ENCODE measurements at places on chromosomes 12 and 14.

DNA sequence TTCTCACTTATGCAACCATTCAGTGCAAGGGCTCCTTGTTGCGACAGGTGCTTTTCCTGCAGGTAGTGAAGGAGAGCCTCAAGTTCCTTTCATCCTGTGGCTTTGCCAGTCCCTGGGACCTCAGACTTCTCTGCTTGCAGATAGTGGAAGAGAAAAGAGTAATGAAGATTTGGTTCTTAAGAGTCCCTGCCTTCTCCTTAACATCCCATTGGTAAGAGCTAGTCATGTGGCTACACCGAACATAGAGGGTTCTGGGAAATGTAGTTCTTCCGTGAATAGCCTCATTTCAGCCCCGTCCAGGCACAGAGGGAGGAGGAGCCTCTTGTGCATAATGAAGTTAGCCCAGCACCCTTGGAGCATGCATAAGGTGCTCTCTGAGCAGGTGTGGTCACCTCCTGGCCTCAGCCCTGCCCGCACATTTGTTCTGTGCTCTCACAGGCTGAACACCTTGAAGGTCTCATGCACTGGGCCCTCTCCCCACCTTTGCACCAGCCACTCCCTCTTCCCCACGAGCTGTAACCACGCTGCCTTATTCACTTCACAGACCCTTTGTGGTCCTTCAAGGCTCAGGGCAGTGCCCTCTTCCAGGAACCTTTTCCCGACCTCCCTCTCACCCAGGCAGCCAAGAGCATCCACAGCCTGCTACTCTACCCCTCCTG lies 134.0 kb downstream of the BCL11B start:
- peak; percentile 42 for DNase-seq

DNA sequence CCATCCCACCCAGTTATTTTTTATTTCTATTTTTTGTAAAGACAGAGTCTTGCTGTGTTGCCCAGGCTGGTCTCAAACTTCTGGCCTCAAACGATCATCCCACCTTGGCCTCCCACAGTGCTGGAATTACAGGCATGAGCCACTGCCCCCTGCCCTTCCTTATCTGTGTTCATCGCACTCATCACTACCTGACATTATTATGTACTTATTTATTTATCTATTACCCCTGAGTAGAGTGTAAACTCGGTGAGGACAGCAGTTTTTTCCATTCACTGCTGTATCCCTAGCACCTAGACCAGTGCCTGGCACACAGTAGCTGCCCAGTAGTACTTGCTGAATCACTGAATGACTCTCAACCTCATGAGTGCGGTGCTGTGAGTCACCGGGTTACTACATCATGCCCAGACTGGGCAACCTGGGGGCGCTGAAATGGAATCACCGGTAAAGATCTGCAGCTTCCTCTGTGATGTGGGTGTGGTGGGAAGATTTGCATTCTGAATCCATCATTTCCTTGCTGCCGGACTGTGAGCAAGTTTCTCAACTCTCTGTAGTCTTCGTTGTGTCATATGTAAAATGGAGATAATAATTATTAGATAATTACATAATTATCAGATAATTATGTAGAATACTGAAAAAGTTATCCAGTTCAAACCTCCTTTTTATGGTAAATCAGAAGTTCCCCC lies 81.9 kb upstream of the USP44 start:
- DNase-seq = no peak

DNA sequence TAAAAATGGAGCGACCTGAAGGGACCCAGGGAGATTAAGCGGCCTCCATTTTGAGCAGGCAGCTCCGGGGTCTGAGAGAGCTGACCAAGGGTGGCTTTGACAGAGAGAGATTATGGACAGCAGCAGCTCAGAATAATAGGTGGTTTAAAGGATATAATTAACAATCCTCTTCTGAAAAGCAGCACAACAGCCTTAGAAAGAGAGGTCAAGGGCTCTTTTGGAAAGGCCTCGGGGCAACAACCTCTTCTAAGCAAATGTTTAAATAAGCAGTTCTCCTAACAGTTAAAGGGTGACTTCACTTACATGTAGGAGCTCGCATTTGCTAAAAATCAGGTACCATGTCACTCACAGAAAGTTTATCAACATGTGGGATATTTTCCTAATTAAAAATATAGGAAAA lies 87.2 kb upstream of the FRMD6 start:
- DNase-seq = no peak

DNA sequence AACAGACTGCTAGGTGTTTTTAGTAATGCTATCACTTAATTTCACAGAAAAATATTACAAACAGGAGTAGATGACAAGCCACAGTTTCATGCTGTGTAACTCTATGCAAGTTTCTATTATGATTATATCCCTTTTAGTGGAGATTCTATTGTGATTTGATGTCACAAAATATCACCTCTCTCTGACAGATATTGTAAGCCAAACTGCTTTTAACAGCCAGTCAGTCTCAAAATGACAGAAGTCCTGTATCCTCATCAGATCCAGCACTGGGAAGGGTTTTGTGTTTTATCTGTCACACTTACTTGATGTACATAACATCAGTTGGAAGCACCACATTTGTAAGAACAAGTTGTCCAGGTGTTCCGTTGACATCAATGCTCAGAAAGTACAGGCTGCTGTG lies 164.8 kb downstream of the DERA start:
- DNase-seq = no peak

DNA sequence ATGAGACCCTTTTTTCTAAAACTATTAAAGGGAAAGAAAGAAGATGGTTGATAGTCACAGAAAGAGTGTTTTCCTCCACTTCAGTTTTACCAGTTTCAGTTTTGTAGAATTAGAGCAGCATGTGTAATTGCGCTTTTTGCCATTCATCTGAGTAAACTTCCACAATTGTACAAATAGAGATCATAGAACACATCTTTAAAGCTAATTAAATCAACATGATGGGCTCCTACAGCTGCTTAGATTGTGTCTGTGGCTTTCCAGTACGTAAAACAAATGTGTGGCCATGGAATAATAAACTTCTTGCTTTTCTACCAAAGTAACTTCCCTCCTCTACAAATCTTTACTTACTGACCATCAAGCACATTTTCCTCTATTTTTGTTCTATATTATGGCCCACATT lies 84.2 kb upstream of the LRIG3 start:
- DNase-seq = no peak

DNA sequence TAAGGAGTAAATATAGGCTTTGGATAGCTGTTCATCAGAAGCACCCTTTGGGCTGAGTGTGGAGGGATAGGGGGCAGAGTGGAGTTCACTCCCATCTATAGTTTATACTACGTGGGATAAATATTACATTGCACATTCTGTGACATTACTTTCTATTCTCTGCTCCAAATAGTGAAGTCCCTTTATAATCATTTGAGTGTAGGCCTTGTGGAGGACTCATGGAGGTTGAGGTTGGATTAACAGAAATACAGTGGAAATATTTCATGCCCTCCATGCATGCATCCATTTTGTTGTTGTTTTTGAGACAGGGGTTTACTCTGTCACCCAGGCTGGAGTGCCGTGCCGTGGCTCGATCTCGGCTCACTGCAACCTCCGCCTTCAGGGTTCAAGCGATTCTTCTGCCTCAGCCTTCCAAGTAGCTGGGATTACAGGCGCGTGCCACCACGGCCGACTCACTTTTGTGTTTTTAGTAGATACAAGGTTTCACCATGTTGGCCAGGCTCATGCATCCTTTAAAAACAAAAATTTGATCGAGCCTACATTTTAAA lies 1.4 kb downstream of the CHPT1 start:
- no peak for DNase-seq

DNA sequence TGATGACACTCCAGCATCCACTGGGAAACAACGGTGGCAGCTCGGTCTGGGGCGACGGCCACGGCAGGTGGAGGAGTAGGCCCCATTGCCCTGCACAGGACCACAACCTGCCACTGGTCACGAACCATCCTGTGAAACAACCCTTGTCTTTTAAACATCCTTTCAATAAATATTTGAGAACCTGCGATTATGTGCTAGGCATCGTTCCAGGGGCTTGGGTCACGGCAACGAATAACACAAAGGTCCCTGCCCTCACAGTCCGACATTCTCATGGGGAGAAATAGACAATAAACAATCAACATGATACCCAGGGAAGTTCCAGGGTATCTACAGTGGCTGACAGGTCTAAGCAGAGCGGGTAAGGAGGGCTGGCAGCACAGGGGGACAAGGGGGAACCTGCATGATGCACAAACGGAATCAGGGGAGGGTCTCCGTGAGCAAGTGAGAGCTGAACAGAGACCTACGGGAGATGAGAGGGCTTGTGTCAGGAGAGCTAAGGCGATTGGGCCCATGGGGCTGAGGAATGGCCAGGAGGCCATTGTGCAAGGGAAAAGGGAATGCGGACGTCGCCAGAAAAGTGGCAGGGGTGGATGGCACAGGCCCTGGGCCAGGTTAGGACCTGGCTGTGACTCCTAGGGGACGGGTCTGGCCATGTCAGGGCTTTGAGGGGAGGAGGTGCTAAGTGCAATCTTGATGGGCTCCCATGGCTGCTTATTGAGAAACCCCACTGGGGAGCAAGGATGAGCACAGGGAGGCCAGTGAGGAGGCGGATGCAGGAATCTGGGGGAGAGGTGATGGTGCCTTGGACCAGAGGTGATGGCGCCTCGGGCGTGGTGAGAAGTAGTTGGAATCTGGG lies 9.7 kb downstream of the SCARB1 start:
- DNase-seq = no peak

DNA sequence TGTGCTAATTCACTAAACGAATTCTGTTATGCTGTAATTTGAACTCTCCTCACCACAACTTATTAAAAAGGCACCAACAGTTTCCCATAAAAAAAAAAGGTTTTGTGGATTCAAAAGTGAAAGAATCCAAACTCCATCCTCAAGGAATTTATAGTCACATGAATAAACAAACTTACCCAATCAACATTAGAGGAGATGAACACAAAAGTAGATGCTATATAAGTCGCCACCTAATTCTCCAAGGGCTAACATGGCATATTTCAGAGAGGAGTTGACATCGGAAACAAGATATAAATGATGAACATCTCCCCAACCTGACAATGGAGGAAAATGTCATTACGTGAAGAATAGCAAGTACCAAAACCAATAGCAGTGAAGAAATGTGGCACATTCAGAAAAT lies 265.5 kb upstream of the PRKD1 start:
- no peak for DNase-seq

DNA sequence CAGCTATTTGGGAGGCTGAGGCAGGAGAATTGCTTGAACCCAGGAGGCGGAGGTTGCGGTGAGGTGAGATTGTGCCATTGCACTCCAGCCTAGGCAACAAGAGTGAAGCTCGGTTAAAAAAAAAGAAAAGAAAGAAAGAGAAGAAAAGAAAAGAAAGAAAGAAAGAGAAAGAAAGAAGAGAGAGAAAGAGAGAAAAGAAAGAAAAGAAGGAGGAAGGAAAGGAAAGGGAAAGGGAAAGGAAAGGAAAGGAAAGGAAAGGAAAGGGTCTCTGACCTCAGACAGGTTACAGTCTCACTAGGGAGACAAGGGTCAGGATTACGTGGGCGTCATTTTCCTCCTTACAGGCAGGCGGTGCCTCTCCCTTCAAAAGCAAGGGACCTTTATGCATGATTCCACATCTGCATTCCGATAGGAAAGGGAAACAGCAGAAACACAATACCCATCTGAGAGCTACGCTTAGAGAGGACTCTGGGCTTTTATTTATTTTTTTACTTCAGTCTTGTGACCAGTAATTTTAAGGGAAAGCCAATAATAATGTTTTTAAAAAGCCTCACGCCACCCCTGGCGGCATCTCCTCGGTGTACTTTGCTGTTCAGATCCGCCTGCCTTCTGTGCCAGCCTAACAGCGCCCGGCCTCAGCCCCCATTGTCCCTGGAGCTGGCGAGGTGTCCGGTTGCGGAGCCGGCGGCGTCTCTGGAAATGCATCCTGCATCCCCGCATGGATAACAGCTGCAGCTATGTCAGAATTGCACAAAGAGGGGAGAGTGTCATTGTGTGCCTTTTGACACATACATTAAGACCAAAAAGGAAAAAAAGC lies 945 bp upstream of the HIP1R start:
- peak; percentile 25 for DNase-seq

GRCh38 chr14:72736308-72736707 lies 157.6 kb downstream of the DPF3 start:
- DNase-seq = no peak

- no peak for DNase-seq
Measured at GRCh38 chr14:53148671-53149070, 4.5 kb downstream of the DDHD1 start.

GRCh38 chr14:71166180-71166837 lies 259.1 kb downstream of the PCNX1 start:
- no peak for DNase-seq

GRCh38 chr14:59464486-59465315 lies 479 bp downstream of the GPR135 start:
- peak; percentile 79 for DNase-seq

DNA sequence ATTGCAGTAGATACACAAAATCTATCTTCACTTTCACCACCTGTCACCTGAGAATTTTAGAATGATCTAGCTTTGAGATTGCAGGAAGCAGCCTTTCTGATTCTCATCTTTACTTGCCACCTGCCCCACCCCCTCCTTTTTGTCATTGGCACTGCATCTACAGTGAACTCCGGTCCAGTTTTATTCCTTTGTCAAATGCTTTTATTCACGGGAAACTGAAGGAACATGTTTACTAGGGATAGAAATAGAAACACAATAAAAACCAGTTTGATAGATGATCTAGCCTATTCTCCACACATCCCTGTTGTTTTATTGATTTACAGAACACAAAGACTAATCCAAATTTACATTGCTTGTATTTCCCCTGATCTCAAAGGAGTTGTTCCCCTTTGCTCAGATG lies 471.7 kb upstream of the STXBP6 start:
- DNase-seq = no peak

GRCh38 chr12:46475972-46476645 lies 103.5 kb upstream of the SLC38A2 start:
- no peak for DNase-seq

DNA sequence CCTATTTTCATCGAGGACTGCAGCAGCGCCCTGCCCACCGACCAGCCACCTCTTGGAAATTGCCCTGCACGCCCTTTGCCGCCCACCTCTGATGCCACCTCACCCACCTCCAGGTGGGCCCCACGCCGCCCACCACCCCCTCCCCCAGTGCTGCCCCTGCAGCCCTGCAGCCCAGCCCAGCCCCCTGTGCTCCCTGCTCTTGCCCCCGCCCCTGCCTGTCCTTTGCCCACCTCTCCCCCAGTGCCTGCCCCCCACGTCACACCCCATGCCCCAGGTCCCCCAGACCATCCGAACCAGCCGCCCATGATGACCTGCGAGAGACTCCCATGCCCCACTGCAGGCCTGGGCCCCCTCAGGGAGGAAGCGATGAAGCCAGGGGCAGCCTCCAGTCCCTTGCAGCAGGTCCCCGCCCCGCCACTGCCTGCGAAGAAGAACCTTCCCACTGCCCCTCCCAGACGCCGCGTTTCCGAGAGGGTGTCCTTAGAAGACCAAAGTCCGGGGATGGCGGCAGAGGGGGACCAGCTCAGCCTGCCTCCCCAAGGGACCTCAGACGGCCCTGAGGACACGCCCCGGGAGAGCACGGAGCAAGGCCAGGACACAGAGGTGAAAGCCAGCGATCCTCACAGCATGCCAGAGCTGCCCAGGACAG lies 96.5 kb downstream of the LGMN start:
- no peak for DNase-seq

- DNase-seq = no peak
Measured at GRCh38 chr12:113048716-113049127, 7.8 kb upstream of the DTX1 start.
